ENCODE measurements at places on chromosomes 16 and 17. TPM values are rescaled to one million over a fixed set of nuclear protein-coding genes. Genes with fewer than 3 reads are reported as not detected.

- DNase-seq, result no peak
Observed at GRCh38 chr16:75309899-75310430, 58.5 kb upstream of the BCAR1 start.

DNA sequence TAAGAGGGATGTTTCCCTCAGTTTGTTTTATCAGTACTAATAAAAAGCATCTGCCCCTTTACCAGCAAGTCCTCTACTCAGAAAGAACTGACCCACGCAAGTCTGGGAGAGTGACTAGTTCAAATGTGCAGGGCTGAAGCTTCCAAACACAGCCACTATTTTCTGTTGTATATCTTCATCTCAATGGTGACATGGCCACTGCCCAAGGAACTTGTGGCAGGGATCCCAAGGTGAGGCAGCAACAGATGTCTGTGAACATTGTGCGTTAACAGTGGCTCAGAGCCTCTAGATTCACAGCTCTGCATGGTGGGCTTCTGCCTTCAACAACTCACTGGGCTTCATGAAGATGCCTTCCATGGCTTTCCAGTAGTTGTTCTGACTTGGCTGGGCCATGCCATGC is 3.7 kb upstream of the BLTP2 start:
- no peak for DNase-seq

Gene CYBA
- total RNA-seq, result 110 TPM

- DNase-seq, result no peak
Observed at GRCh38 chr16:80776856-80777255, 27.5 kb downstream of the CDYL2 start.

DNA sequence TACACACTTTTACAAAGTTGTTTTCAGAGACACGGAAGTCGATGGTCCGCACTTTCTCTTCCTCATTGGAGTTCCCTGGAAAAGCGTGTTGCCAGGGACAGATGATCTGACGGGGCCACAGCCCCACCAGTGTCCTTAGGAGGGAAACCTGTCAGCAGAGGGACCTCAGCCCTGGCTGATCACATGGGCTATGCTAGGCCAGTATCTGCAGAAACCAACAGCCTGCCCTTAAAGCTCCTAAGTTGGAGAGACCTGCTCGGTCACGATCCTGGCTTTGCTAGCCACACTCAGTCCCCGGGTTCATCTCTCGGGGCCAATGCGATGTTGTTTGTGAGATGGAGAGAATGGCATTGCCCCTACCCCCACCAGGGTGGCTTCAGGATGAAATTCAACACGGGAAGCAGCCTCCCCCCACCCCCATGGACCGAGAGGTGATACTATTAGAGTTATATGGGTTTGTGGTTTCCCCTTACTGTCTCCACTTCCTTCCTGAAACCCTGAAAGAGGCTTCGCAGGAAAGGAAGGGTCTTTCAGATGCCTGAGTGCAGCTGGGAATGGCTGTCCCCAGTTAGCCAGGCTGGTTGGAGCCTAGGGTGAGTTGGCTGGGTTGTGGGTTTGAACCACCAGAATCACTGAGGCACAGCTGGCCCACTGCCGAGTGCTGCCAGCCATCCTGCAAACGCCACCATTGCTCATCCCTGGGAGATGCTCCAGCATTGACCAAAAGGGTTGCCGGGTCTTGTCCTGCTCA is 16.6 kb downstream of the RMI2 start:
- DNase-seq, result no peak

Gene GALR2
- 10.2 TPM for total RNA-seq

Gene CNGB1
- total RNA-seq, result not detected

Gene PABPN1L
- not detected for total RNA-seq

Gene SLC35G6
- not detected for total RNA-seq

DNA sequence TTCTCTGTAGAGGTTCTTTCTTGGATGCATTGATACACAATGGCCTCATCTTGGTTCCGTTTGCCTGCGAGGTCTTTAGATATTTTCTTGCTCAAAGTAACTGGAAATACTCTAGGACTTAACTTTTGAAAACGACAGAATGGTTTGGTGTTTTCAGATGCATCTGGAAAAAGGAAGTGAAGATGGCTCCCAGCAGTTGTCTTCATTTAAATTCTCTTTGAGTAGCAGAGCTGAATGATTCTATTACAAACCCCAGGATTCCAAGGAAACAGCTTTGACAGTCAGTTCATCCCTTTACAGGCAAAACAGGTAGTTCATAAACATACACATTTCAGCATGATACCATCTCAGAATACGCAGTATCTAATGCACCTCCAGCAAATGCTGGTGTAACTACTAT is 54.8 kb downstream of the PSMD12 start:
- DNase-seq, result no peak

DNA sequence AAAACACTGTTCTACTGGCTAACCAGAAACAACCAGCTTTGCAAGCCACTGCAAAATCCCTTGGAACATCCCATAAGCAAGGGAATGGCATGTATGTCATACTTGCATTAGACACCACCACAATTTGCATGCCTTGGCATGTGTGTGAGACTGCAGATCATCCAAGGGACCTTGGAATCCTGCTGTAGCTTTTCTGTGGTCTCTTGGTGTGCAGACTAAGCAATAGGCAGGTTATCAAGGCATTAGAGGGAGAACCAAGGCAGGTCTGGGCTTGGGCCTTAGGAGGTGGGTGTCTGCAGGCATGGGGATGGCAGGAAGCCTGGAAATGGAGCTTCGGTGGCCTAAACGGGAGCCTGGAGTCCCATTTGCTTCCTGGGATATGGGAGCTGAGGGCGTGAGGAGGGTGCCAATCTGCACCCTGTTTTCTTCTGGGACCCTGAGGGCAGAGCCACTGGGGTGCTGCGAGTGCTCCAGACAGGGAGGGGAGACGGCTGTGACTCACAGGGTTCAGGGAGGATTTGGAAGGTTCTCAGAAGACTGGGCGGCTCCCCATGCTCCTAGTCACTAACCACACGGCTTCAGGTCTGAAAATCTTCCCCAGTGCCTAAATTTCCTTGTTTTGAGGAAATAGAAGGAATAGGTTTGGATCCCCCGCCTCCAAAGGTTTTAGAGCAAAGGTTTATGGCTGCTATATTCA is 36.6 kb downstream of the FAM20A start:
- DNase-seq, result no peak

Gene ABCC11
- total RNA-seq, result 0.08 TPM

DNA sequence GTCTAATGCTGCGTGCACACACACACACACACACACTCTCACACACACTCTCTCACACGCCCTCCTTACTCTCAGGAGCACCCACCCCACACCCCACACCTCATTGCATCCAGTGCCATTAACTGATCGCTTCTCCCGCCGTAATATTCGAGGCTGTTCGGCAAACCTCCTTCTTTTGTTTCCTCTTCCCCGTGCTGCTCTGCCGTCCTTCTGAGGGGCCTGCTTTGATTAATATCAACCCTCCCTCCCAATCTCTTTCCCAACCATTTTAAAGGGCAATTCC is 156.2 kb upstream of the TNRC6C start:
- DNase-seq, result no peak

Gene CDK5RAP3
- total RNA-seq, result 159 TPM

DNA sequence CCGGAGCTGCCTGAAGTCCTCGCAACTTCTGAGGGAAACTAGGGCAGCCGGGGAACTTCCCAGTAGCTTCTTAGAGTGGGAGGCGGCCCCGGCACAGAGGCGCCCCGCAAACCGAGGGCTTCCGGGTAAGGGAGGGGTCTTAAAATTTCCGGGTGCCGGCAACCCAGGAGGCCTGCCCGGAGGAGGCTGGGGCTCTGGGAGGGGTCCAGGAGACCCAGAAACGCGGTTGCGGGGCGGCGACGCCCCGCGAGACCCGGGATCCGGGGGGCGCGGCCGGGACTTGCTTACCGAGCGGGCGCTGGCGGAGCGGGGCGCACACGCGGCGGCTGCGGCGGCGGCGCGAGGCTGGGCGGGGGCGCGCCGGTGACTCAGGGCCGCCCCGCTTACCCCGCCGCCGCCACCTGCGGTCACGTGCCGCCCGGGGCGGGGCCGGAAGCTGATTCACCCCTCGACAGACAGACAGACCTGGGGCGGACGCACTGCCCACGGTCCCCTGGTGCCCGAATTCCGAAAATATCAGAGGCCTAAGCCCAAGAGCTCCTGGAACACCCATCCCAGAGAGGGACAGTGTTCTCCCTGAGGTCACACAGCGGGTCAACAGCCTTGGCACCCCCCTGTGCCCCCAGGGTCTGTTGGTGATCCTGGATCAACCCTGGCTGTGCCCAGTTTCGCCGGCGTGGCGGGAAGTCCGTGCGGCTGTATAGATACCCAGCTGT is at the start of gene FAM83G:
FAM83G (minus strand) TSS at position 344 of the 716 bp plus-strand sequence. CDS start 723 bp downstream, outside the sequence.
- peak; percentile 91 for DNase-seq

GRCh38 chr17:68497885-68498319 is 14.3 kb upstream of the PRKAR1A start:
- DNase-seq, result no peak

Gene GOSR2
- 66.1 TPM for total RNA-seq

DNA sequence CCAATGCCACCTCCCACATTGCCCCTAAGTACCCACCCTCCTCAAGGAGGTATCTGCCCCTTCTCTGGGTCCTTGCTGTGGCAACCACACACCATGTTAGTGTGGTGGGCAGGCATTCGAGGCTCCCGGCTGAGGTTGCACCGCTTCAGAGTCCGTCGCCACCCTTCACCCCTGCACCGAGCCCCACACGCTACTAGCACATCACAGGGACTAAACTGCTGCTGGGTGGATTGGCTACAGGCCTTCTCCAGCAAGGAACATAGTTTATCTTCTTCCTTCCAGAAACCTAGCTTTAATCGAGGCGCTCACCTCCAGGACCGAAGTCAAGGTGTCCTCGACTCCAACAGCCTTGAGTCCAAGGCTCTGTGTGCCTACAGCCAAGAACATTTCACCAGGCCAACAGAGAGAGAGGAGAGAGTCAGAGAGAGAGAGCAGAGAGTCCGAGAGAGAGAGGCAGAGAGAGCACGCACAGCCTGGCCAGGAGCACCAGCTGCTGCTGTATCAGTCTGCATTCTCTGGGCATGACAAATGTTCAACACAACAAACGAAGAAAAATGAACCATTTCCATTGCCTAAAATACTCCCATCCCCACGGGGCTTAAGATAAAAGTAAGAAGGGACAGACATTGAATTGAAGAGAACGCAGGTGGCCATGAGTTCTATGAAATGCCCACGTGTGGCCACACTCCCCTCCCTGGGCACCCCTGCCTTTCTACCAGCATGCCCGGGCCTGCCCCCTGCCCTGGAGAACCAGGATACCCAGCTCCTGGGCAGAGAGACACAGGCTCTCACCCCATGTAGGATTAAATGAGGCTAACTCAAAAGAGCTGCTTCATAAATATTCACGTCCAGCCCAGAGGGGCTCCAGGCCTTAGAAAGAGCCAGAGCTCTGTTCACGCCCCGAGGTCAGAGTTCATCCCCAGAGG is 94.9 kb downstream of the RBFOX3 start:
- no peak for DNase-seq

GRCh38 chr17:68394608-68395331 is 62.5 kb downstream of the WIPI1 start:
- DNase-seq, result no peak
